Fibroblast of skin of back (primary cell): ENCODE measurements at places on chromosomes 5 and 9.
A peak's percentile ranks its signal among the peaks of the same experiment; 100 is the strongest.

DNA sequence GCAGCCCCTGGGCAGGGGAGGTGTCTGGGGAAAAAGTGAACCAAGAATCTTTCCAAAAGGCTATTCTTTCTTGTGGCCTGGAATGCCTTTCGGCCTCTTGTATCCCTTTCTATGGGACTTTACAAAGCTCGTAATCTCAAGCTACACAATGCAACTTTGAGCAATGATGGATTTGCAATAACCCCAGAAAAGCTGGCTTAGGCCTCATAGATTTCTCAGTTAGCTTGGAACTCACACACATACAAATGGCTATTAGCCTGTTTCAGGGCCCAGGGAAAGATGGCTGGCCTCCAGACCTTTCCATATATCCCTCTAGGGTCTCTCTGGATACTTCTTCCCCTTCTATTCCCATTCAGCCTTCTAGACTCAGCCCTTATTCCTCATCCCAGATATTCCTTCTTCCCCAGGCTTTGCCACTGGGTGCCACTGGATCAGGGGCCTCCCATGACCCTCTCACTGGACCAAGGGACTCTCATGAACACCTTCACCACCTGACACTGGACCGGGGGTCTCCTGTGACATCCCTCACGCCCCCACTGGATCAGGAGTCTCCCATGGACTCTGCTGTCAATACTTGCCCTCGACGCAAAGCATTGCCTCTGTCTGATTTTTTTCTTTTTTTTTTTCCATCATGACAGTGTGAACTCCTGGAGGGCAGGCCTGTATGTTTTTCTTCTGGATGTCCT, 59.5 kb downstream of the RAD23B start:
- no peak for DNase-seq

DNA sequence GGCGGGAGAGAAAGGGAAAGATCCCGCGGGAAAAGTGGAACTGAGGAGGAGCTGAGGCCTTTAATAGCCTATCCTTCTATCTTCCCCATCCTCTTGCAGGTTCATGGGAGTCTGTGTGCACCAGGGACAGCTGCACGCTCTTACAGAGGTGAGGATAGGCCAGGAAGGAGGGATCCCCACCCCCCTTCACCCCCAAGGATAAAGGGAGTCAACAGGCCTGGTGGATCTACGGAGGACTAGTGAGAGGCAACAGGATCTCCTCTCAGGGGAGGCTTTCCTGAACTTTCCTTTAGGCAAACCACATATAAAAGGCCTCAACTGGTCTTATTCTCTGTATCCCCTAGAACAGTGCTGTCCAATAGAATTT, 1.1 kb downstream of the TESK1 start:
- DNase-seq, result no peak

GRCh38 chr9:33425128-33425533, 22.3 kb downstream of the AQP3 start:
- no peak for DNase-seq

DNA sequence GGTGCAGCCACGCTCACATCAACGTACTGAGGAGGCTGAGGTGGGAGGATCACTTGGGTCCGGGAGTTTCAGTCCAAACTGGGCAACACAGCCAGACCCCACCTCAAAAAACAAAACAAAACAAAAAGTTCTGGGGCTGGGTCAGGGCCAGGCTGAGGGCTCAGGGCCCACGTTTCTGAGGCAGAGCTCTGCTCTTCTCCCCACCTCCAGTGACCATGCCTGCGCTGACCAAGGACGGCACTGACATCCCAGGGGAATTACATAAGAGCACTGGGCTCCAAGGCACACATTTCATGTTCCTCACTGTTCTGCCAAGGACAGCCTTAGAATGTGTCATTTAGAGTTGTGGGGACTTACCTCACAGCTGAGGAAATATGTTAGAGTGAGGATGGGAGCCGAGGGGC, 40.4 kb upstream of the TESK1 start:
- DNase-seq, result peak; percentile 22

DNA sequence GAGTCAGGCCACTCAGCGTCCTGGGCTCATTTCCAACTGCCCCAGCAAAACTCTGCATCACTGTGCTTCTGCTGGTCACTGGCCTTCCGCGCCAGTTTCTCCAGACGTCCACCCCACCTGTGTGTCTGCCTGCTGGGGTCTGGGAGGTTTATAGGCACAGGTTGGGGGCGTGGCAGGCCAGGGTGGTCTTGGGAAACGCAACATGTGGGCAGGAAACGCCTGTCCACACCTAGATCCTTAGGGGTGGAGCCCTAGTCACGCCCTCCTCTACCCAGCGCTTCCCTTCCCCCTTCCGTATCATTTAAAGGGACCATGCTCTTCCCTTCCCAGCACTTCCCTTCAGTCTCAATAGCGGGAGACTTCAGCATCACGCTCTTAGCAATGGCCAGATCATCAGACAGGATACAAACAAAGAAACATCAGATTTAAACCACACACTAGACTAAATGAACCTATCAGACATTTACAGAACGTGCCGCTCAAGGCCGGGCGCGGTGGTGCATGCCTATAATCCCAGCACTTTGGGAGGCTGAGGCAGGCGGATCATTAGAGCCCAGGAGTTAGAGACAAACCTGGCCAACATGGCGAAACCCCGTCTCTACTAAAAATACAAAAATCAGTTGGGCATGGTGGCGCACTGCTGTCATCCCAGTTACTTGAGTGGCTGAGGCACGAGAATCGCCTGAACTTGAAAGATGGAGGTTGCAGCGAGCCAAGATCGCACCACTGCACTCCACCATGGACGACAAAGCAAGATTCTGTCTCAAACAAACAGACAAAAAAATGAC, 11.8 kb upstream of the BTNL9 start:
- no peak for DNase-seq

- no peak for DNase-seq
Observed at GRCh38 chr5:125026867-125027731, 280.7 kb upstream of the ZNF608 start.

- DNase-seq, result peak; percentile 94
Observed at GRCh38 chr9:121692606-121693387, 41.4 kb downstream of the DAB2IP start.

- DNase-seq, result no peak
Observed at GRCh38 chr5:143229426-143229895, 174.0 kb downstream of the NR3C1 start.

- DNase-seq, result no peak
Observed at GRCh38 chr5:169670769-169671525, 33.9 kb downstream of the DOCK2 start.

DNA sequence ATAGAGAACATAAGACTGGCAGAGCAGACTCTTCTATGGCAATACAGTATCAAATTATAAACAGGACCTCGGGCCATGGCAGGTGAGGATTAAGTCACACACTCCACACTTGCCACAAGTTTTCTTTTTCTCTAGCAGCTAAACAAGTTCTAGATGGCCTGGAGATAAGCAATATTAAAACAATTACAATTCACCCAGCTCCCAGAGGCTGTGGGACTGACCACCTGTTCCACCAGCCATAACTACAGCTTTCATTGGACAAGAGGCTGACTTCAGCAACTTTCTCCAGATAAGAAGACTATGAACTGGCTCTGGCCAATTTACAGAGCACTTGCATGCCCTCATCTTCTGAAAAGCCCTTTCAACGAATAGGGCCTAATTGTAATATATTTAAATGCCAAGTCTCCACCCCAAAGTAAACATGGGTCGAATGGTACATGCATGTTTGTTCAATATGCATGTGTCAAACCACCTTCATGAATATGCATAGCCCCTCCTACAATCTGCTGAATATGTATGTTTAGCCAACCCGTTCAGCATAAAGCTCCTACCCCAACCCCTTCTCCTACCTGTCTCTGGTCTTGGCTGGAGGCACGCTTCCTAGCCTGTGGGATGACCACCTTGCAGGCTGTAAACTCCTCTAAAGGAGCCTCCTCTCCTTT, 6.1 kb upstream of the CFAP157 start:
- no peak for DNase-seq

DNA sequence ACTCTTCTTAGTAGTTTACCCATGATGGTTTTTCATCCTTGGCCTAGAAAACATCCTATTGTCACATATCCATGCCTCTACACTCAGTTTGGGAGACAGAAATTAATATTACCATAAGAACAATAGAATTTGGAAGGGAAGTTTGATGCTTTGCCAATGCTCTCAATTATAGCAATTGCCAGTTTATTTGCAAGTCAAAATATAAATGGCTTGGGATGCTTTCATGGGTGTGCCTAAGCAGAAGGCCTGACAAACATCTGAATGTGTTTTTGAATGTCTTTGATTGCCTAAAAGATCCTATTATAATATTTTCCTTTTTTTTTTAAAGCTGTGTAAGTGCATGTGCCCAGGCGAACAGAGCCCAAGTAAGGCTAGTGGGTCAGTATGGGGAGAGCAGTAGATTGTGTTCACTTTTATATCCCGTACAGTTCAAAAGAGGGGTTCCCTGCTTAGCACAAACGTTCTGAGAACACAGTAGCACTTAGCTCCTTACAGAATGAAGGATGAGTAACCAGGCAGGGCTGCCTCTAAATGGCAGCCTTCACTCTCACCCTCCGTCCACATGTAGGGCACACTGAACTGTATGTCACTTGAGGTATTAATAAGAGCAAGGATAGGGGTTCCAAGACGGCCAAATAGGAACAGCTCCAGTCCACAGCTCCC, 56.0 kb upstream of the AGXT2 start:
- DNase-seq, result no peak

DNA sequence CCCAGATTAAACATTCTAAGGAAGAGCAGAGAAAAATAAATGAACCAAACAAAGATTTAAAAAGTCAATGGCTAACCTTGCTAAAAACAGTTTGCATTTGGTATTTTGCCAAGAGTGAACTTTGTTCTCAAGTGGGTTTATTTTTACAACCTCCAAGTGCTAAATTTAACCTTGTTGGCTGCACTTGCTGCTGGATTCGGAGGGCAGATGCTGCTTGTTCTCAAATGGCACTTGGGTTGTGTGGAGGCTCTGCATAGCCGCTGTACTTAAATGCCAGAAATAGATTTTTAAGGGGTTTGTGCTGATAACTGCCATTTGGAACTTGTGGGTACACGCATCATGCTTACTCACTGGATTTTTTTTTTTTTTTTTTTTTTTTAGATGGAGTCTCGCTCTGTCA, 13.3 kb upstream of the SPATA24 start:
- DNase-seq, result no peak

- DNase-seq, result no peak
Observed at GRCh38 chr9:115106001-115106400, 12.0 kb downstream of the TNC start.

DNA sequence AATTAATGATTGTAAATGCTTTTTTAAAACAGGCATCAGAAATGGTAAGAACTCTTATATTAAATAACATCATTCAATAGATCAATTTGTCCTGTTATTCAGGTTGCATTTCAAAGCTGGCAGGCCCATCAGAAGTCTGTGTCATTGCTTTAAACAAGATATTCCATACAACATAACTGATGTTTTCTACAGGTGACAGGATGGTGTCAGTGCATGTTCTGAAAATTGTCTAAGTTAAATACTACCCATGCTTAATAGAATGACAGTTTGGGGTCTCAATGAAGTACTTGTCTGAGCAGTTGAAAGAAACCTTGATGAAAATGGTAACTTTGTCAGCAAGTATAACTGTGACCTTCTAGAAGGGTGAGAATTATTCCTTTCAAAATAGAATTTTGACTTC, 263.2 kb downstream of the ISL1 start:
- no peak for DNase-seq

DNA sequence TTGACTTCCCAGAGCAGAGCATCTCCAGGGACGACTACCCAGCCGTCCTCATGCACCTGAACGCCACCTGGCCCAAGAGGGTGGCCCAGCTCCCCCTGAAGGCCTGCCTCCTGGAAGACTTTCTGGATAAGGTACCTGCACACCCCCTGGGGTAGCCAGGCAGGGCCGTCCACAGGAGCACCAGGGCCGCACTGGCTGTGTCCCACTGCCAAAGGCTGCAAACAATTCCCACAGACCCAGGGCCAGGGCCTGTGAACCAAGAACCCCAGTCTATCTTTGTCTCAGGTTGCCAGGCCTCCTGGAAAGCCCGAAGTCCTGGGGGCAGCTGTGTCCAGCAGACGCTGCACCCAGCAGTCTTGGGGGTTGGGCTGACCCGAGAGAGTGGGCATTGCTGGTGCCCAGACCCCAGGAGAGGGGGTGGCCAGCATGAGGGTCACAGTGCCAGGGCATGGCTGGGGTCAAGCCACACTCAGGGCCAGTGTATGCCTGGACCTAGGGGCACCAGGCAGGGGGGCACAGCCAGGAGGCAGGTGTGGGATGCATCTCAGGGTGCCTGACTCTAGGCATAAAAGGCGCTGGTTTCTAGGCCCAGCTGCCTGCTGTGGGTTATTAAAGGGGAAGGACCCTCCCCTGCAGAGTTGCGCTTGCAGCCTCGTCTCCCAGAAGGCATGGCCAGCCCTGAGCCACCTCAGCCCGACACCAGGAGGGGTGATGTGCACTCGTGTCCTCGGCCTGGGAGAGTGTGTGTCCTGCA, 17.7 kb downstream of the SLC6A18 start:
- no peak for DNase-seq

GRCh38 chr9:36928670-36929349, 105.3 kb downstream of the PAX5 start:
- peak; percentile 69 for DNase-seq

GRCh38 chr5:67636850-67637524, 440.4 kb upstream of the CD180 start:
- no peak for DNase-seq

DNA sequence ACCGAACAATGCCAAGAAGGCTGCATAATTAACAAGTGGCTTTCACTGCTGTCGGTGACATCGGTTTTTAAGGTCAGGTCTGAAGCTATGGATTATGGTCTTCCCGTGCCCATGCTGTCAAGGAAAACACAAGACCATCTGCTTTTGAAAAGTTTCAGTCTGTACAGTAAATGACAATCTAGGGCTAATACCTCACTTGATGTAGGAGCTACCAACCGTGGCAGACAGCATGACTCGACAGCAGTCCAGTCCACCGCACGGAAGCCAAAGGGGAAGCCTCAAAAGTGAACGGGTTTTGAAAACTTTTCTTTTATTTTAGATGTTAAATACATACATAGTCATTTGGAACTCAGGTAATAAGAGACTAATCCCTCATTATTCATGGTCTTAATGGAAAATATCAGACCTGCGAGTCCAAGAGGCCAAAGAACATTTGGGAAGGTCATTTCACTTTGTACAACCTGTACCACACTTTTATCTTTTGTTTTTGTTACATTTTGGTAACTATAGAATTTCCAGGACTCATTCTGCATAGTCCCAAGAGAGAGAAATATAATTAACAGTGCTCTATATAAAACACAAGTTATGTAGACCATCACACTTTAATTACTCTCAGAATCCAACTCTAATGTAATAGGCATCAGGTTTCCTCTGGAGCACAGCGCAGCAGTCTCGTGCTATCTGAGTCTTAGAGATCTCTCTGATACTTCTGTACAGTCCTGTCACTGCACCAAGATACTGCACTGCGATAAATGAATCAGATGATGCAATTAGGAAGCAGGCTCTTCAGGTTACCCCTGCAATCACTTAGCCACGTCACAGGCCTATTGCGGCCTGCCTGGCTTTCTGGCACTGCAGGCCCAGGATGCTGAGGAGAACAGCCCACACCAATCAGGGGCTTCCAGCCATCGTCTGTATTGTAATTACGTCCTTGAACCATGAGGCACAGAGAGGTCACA, 184.9 kb downstream of the FANCC start:
- no peak for DNase-seq
